ENCODE measurements at places on chromosomes 7 and 10. TPM values are rescaled to one million over a fixed set of nuclear protein-coding genes. Genes with fewer than 3 reads are reported as not detected.

DNA sequence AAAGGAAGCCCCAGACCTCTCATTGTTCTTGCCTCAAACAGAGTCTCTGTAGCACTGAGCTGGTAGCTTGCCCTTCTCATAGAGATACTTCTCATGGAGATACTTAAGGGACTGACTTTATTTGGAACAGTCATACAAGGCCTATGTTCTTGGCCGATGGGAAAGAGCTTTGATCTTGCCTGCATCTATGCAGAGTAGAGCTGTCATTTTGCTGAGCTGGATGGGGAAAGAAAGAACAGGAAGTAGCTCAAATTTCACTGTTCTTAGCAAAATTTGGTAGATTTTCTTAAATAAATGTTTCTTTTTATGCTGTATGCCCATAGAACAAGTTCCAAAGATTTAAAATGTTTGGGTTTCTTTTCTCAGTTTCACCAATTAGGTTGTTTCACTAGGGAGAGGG, 119.3 kb upstream of the SEC61G start:
- DNase-seq = peak; percentile 69

DNA sequence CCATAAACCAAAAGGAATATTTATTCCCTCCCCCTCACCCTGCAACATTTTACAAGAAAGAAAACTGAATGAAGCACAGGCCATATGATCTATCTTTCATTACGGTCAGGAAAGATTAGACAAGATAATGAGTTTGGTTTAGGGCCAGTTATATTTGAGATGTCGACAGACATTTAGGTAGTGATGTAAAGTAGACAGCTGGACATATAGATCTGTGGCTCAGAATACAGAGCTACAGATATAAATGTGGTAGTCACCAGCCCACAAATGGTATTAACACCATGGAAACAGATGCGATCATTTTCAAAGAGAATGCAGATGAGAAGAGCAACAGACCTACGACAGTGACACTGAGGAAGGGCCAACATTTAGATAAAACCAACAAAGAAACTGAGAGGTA, 142.5 kb downstream of the SRPK2 start:
- no peak for DNase-seq

DNA sequence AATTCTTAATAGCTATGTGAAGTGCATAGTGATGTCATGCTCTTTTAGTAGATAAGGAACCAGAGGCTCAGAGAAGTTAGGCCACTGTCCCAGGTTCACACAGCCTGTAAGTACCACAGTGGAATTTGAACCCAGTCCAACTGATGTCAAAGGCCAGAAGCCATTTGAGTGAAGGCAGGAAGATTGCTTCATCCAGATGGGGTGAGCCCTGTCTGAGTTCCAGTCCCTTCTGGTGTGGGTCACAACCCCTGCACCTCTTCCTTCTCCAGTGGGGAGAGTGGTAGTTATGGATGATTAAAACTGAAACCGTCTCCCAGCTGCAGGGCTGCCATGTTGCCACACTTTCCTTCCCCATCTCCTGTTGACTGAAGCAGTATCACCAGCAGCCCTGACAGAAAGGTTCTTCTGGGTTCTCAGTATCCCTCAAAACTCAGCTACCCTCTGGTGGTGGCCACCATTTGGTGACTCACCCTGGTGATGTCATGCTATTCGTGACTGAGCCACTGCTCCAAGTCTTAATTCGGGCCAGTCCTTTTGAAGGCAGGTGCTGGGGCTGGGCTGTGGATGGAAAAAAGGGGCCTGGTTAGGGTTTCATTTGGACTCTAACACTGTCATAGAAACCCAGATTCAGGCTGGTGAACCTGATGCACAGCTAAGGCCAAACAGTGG, 1.5 kb upstream of the C10orf95 start:
- DNase-seq = no peak

GRCh38 chr10:35416619-35417312, 80.5 kb downstream of the CCNY start:
- DNase-seq = no peak

GRCh38 chr10:34006471-34006870, 672.0 kb upstream of the NRP1 start:
- no peak for DNase-seq

GRCh38 chr10:113791691-113792090, 40.2 kb downstream of the PLEKHS1 start:
- DNase-seq = no peak

DNA sequence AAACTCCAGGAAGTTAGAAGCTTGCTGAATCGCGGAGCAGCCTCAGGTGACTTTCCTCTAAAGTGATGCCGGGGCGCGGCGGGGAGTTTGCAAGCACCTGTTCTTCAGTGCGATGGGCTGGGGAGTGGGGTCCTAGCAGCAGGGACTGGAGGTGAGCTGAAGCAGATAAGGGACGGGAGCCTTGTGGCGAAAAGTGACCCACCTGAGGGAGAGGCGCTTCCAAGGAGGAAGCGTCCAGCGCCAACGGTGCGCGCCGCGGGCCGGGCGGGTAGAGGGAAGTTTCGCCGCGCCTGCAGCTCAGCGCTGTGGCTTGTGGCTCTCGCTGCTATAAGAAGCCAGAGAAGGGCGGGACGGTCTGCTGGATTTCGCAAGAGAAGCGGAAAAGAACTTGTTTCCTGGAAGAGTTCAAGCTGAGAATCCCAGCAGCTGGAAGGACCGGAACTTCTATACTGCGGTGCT, at the start of gene STEAP4:
Gene STEAP4 (minus strand): TSS at position 305 of the 459 bp plus-strand sequence. CDS start 22,625 bp downstream, outside the sequence.
- DNase-seq = peak; percentile 77

DNA sequence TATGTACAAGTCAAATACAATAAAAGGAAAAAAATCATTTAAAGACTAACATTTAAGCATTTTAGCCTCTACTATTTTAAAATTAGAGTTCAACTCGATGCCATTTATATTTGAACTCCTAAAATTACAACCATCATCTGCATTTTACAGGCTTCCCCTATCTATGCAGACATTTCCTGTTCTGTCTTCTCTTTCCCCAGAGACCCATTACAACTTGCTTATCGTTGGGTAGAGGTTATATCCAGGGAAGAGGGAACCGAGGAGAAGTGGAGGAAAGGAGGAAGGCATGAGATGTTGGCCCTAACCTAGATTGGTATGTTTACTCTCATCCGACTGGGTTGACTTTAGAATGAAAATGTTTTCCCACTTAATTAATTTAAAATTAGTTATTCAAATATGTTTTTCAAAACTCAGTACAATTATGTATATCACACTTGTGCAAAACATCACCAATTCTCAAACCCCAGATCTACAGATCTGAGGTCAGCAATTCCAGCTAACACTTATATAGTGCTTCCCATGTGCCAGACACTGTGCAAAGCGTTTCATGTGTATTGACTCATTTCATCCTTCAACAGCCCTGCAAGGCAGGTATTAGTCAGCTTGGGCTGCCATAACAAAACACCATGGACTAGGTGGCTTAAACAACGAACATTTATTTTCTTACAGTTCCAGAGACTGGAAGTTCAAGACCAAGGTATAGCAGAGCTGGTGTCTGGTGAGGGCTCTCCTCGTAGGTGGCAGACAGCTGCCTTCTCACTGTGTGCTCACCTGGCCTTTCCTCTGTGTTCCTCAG, 27.3 kb upstream of the HERPUD2 start:
- no peak for DNase-seq

- peak; percentile 72 for DNase-seq
Measured at GRCh38 chr10:11796474-11796873, 26.7 kb upstream of the PROSER2 start.

The OR2A12 gene
- not detected for total RNA-seq

DNA sequence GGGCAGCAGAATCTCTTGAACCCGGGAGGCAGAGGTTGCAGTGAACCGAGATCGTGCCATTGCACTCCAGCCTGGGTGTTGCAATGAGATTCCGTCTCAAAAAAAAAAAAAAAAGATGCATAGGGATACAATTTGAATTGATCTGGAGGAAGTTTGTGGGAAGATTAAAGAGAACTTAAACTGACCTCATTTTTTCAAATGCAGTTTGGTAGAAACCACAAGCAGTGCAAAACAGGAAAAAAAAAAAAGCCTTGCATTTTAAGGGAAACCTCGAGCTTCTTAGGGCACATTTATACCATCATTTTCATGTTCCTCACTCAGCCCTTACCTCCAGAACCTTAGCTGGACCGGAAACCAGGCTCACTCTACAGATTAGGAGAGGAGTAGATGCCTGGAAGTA, 2.8 kb downstream of the KCTD7 start:
- DNase-seq = no peak

GRCh38 chr7:120837599-120837998, 20.3 kb downstream of the TSPAN12 start:
- no peak for DNase-seq

The MBL2 gene
- 0.06 TPM for total RNA-seq

GRCh38 chr7:51158211-51158610, 158.4 kb downstream of the COBL start:
- DNase-seq = no peak

- no peak for DNase-seq
Measured at GRCh38 chr10:103569896-103570295, 76.4 kb downstream of the NEURL1 start.

- DNase-seq = no peak
Measured at GRCh38 chr7:29853789-29854188, 47.5 kb downstream of the WIPF3 start.

The ZNF800 gene
- 32.5 TPM for total RNA-seq

GRCh38 chr7:5631152-5631551, 150.3 kb downstream of the RNF216 start:
- no peak for DNase-seq

The CNPY1 gene
- total RNA-seq = not detected

GRCh38 chr7:158278745-158279320, 308.8 kb downstream of the PTPRN2 start:
- no peak for DNase-seq

DNA sequence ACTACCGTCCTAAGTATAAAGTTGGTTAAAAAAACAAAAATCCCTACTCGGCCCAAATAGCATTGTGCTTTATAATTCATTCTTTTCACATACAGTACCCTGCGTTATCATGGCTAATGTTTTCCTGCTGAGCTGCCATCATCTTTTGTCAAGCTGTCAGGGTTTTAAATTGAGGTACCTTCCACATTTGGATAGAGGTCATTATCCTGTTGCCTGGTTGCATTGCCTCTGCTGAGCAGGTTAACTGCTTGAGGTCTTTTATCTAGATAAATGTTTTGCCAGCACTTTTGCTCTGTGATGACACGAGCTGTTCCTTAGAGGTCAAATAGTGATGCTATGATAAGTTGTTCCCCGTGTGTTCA, 94.4 kb upstream of the FZD1 start:
- DNase-seq = no peak

The POMZP3 gene
- total RNA-seq = 7.8 TPM
